ENCODE measurements at places on chromosomes 5 and 9.

- DNase-seq = no peak
Observed at GRCh38 chr9:88653406-88653805, 118.4 kb downstream of the NXNL2 start.

DNA sequence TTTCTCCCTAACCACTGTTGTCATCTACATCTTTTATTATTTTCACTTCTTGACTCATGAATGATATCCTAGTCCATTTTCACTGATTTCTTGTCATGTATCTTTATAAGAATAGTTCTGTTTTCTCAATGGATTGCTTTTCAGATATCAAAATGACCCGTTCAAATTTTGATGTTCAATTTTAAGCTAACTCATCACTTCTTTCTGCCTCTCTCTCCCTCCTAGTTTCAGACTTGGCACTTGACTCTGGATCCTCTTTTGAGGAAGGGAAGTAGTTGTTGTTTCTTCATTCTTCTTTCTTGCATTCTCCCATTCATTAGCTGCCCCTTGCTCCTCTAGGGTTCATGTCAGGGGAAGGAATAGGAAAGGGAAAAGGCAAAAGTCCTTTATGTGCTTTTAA, 23.7 kb downstream of the CSNK1G3 start:
- no peak for DNase-seq

GRCh38 chr9:112093147-112093869, 81.8 kb downstream of the SUSD1 start:
- no peak for DNase-seq

DNA sequence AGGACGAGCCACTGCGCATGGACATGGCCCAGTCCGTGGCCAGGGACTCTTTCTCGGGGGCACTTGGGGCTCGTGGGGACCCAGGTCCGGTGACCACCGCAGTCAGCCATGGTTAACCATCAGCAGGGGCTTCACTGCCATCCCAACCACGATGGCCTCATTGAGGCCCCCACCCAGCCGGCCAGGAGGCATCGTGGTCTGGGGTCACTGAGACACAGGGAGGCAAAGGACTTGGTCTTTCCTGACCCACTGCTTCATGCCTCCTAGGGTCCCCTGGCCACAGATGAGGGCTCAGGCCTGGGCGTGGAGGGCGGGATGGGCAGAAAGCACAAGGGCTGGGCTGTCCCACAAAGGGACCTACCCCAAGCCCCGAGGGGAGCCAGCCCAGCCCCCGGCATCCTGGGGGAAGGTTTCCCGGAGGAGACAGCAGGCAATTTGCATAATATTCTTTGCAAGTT, 6.6 kb downstream of the NACC2 start:
- DNase-seq = no peak

DNA sequence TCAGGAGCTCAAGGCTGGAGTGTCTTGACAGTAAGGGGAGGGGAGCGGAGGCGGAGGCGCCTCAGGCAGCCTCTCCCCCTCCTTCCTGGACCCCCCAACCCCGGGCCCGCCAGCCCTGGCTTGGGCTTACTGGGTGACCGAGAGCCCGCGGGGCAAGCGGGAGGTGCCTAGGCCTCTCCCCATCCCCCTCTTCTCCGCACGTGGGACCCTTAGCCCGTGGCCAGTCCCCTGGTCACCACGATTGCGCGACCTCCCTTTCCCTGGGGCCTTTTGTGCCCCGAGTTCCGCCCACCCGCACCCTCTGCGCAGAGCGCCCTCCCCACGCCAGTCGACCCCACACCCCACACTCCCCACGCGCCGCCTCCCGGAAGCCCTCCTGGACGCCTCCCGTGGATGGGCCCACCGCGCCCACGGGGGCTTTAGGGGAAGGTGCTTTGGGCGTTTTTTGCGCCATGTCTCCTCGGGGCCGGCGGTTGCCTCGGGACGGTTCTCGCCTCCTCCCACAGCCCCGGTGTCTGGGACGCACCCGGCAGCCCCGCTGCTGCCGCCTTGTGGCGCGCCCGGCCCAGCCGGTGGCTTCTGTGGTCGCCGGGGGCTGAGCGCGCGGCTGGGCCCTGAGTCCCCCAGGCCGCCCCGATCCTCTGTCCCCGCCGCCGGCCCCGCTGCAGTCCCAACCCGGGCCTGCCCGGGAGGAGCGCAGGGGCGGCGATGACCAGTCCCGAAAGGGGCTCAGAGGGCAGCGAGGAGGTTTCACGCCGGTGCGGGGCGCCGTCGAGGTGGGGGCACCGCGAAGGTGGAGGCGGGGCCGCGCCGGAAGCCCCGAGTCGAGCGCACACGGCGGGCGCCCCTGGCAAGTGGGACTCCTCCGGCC, 3.2 kb downstream of the TOR4A start:
- DNase-seq = no peak
